SK-MEL-5 (cell line): ENCODE measurements at places on chromosomes 5 and 9.

DNA sequence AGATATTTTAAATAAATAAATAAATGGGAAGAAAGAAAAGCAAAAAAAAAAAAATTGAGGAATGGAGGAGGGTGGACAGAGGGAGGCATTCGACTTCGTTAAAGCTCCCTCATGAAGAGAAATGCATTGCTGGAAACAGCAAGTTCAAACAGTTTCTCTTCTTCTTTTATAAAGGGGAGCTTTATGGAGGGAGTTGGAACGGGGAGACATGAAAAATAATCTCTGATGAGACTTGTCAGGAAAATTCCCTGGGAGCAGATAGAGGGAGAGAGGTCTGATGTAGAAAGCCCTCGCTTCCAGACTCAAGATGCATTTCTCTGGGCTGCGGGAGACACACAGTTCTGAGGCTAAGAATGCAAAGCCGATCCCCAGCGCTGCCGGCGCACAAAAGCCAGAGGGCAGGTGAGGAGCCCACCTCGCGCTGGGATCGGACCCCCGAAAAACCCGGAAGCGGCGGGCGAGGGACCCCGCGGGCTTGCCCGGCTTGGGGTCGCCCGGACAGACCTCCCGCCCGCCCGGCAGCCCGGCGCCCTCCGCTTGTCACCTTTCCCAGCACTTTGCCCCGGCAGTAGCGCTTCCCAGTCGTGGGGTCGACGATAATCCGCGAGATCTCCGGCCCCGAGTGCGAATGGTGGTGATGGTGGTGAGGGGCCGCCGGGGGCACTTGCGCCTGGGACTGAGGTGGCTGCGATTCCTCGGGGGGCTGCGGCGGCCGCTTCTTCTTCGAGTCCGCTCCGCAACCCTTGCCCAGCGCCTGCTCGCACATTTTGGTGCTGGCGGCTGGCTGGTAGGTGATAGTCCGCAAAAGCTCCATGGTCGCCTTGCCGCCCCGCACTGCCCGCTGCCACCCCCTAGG is 512 bp downstream of the PLK2 start:
- DNase-seq, result peak; percentile 49

- DNase-seq, result no peak
Observed at GRCh38 chr5:107474361-107474715, 196.4 kb downstream of the EFNA5 start.

GRCh38 chr5:171317230-171317629 is 8.2 kb downstream of the TLX3 start:
- no peak for DNase-seq

- DNase-seq, result no peak
Observed at GRCh38 chr9:79346350-79347020, 225.3 kb upstream of the TLE4 start.

GRCh38 chr9:126719618-126720031 is 85.2 kb upstream of the ZBTB43 start:
- DNase-seq, result peak; percentile 38

- no peak for DNase-seq
Observed at GRCh38 chr5:165351342-165351741, 1845.9 kb downstream of the MAT2B start.

GRCh38 chr5:80468131-80468530 is 19.8 kb upstream of the FAM151B start:
- no peak for DNase-seq
